ENCODE measurements at places on chromosomes 2 and 18.

- peak; percentile 47 for DNase-seq
Measured at GRCh38 chr18:12041561-12041960, 52.1 kb upstream of the ANKRD62 start.

GRCh38 chr2:96608469-96609455 is 29.4 kb downstream of the KANSL3 start:
- no peak for DNase-seq

DNA sequence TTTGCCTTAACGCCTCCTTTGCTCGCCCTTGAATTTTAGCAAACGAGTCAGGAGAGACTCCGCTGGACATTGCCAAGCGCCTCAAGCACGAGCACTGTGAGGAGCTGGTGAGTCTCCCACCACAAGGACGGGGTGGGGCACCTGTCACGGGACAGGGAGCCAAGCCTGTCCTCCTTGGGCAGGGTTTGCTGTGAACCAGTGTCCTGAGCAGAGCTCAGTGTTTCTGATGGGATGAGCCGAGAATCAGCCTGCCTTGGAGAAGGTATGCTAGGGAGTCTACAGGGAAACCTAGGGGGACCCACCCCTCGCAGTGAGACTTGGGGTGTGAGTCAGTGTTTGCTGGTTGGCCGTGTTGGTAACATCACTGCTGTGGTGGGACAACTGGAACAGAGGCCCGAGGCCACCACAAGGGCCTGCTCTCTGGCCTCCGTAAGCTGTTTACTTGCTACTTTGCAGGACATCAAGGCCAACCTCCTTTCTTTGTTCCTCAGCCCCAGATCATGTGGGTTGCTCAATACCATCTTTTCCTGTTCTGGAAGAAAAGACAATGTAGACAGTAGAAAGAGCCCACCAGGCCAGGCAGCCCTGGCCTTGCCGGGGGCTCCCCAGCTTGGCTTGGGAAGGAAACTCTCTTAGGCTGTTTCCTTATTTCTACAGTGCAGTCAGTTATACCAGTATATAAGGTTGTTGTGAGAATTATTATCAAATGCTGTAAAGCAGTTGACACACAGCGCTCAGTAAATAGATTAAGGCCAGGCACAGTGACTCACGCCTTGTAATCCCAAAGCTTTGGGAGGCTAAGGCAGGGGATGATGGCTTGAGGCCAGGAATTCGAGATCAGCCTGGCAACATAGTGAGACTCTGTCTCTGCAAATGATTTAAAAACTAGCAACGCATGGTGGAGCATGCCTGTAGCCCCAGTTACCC is 42.4 kb downstream of the ITGB1BP1 start:
- DNase-seq, result no peak

DNA sequence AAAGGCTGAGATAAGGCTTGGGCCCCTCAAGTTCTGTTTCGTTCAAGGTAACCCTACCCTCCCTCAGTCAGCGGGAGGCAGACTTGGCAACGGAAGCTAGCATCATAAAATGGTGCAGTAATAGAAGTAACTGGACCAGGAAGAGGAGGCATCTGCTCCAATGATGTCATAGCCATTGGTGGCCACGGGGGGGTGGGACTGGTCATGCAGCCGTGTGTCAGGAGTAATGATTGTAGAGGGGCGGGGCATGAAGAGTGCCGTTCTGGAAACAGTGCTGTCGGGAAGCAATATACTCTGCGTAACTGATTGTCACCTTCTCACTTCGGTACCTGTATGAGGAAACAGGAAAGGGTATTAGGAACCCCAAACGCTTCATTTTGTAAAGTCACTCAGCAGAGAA is 6.9 kb upstream of the POLR2D start:
- DNase-seq, result no peak

DNA sequence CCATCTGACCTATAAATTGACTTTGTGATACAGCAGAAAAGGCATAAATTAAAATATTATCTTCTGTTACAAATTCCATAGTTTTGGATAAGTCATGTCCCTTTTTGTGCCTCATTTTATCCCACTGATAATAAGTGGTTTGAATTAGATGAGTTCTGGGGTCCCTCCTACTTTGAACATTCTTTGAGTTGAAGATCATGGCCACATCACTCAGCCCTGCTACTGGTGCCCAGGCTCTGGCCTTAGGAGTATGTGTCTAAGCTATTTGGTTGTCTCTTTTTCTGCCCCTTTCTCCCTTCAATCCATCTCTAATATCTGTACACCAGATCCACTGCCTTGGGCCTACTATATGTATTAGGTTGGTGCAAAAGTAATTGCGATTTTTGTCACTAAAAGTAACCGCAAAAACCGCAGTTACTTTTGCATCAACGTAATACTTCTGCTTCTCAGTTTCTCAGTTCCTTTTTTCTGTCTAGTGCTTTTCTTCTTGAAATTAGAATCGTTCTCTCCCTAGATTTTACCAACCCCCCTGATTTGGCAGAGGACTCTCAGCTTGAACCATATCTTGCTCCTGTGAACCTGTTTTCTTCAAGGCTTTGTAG is 362.5 kb upstream of the TNP1 start:
- no peak for DNase-seq

DNA sequence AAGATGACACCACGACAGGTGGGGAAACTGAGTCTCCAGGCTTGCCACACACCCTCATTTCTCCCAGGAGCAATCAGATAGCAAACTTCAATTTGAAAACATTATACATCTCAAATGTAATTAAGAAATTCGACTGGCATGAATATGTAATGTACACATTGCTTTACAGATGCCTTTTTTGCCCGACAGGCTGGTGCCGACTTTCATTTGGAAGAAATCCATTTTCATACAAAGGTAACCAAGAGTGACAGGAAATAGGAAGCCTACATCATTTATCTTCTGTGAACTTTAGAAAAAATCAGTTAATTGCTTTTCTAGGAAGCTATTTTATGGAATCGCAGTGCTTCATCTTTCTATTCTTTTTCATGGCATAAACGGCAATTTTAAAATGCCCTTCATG is 140.3 kb downstream of the AFF3 start:
- DNase-seq, result no peak

- DNase-seq, result peak; percentile 23
Measured at GRCh38 chr2:88190808-88191721, 20.9 kb downstream of the THNSL2 start.

GRCh38 chr2:172965433-172966212 is 110.0 kb upstream of the MAP3K20 start:
- no peak for DNase-seq

- DNase-seq, result no peak
Measured at GRCh38 chr2:147451902-147452515, 392.8 kb upstream of the ACVR2A start.

GRCh38 chr18:27715751-27716150 is 461.2 kb downstream of the CDH2 start:
- DNase-seq, result no peak

GRCh38 chr2:238914648-238915015 is 66.7 kb downstream of the TWIST2 start:
- DNase-seq, result no peak

DNA sequence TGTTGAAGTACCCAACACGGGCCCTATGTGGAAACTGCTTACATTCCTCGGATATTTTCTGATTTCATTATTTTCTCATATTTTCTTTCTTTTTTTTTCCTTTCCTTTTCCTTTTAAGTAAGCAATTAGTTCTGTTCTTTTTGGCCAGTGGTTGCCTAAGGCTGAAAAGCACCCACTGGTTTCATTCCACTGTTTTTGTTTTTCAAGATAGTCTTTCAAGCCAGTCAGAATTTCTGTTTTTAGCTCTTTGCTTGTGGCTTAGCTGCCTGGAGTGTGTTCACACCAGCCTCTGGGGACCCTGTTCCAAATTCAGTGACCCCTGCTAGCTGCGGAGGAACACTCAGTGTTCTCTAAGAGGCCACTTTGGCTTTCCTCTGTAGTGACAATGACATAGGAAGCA is 73.6 kb downstream of the NRP2 start:
- no peak for DNase-seq

- DNase-seq, result no peak
Measured at GRCh38 chr18:35455926-35456763, 41.6 kb downstream of the INO80C start.

DNA sequence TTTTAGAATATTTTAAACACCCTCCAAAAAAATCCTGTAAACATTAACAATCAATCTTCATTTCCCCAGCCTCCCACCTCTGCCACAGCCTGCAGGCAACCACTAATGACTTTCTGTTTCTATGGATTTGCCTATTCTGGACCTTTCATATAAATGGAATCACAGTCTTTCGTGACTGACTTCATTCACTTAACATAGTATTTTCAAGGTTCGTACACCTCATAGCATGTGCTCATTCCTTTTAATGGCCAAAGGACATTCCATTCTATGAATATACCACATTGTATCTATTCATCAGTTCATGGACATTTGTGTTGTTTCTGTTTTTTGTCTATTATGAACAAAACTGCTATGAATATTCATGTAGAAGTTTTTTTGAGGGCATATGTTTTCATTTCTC is 48.5 kb downstream of the NAT8 start:
- DNase-seq, result no peak

DNA sequence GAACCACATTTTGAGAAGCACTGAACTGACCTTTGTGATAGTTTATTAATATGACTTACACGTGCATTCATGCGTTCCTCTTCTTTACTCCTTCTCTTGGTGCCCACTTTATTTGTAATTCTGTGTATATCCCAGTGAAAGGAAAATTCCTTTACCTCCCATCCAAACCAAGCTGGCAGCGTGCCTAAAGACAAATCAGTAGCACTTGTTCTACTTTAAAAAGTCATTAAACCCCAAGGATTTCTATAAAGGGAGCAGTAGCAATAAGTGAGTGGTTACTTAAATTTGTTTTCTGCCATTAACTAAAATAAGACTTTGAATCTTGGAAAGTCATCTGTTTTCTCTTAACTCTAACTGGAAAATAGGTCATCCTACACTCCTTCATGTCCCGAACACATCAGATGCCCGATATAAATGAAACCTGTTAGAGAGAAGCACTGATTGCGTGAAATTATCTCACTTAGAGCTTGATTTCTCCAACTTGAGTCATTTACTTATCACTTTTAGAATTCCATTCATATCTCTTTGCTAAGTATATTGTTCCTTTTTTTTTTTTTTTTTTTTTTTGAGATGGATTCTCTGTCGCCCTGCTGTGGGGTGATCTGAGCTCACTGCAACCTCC is 10.7 kb downstream of the PIK3C3 start:
- no peak for DNase-seq

GRCh38 chr2:85753525-85754312 is at the start of gene ATOH8:
Gene ATOH8 (plus strand): TSS chr2:85753991. CDS start chr2:85754190, 199 bp downstream.
- DNase-seq, result peak; percentile 47

DNA sequence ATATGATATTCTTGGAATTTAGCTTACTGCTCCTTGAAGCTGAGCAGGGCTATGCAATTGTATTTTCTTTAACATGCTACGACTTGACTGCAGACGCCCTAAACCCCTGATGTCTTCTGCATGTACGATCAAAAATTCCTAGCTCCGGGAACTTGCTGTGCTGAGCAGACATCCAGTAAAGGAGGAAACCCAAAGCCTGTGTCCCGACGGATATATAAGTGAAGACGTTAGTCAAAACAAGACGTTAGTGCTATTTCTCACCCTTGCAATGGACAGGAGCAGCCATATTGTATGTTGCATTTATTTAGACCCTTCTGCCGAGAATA is 51.5 kb downstream of the SETBP1 start:
- DNase-seq, result no peak

DNA sequence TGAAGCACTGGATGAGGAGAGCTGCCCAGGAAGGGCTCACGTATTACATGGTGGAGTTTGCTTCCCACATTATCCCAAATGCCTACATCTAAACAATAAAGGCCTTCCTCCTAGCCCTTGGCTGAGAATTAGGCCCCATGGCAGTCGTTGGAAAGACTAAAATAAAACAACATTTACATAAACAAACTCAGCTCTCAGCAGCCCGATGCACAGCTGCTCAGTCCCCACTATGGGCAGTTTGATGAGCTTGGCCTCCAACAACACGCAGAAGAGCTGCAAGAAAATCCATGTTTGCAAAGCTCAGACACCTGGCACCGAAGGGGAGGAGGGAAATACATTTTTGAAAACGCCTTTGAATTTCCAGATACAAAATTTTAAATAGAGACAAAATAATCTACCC is 352.4 kb downstream of the EIPR1 start:
- DNase-seq, result no peak

DNA sequence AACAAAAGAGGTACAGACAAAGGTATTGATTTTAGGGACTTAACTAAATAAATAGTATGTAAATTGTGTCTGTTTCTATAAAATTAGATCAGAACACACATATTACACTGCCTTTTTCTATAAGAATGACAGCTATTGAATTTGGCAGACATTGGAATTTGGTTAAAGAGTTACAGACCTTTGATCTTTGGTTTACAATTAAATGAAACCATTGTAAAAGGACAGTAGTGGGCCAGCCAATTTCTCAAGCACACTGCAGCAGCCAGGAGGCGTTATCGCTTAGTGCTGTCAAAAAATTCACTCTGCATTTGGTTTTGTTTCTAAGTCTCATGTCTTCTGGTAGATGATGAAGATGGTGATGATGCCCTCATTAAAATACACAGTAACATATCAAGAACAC is 175.9 kb downstream of the NR4A2 start:
- DNase-seq, result no peak

DNA sequence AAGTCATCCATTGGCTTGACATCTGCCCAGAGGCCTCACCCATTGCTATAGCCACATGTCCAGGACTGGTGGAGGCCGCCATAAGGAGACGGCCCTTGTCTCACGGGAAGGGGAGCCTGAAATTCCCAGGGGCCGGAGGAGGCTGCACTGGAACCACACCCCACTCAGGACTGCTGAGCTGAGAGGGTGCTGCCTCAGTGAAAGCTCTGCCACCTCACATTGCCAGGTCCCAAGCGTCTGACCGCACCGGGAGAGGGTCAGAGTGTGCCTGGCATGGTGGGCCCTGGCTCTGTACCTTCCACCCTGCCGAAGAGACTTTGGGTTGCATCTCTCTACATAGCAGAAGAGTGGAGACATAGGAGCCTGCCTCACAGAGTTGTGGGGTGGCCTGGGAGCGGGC is 134.1 kb upstream of the GLI2 start:
- no peak for DNase-seq

All from activated CD4-positive, alpha-beta memory T cell treated with anti-CD3 and anti-CD28 coated beads for 36 hours (primary cell).